Stimulated activated CD8-positive, alpha-beta memory T cell treated with anti-CD3 and anti-CD28 coated beads, Interleukin-2, amount 100 ng/mL, for 1 hour (primary cell): ENCODE measurements at places on chromosomes 3 and 15.
A peak's percentile ranks its signal among the peaks of the same experiment; 100 is the strongest.

GRCh38 chr15:70473581-70474370 lies 289.6 kb downstream of the UACA start:
- DNase-seq = no peak

- DNase-seq = no peak
Measured at GRCh38 chr3:165638034-165638433, 199.2 kb downstream of the BCHE start.

- no peak for DNase-seq
Measured at GRCh38 chr3:178274711-178275110, 261.5 kb upstream of the KCNMB2 start.

GRCh38 chr15:100043068-100043641 lies 298.6 kb downstream of the ADAMTS17 start:
- no peak for DNase-seq

DNA sequence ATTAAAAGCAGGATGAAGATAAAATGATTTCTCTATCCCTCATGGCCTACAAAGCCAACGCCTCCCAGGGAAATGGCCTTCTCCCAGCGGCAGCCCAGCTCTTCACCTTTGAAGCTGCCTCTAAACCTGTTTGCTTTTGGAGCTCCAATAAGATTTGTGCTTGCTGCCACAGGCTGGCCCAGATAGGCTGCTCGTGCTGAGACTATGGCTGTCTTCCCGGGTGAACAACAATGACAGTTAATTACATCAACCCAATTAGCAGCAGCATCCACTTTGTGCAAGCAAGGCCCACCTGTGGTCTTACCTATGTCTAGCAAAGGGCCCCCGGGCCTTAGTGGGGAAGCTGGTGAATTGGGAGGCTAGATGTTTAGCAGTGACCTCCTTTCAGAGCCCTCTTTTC lies 179.6 kb downstream of the P3H2 start:
- no peak for DNase-seq

DNA sequence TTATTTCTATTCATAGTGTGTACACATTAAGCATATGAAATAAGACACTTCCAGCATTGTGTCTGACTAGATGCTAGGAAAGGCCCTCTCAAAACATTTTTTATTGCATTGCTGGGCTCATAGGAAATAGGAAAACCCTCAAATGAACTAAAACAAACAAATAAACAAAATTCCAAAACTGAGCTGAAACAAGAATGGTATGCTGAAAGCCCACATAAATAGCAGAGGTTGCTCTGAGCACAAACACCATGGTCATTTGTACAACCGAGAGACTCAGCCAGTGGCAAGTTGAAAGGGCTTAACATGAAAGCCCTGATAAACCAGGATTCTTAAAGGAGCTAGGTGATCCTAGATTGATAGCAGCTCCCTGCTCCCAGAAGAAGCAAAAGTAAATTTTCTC lies 310.0 kb upstream of the WNT5A start:
- DNase-seq = no peak

- no peak for DNase-seq
Measured at GRCh38 chr3:32240159-32240545, 1.7 kb downstream of the CMTM8 start.

GRCh38 chr15:32743411-32744140 lies 25.8 kb downstream of the GREM1 start:
- DNase-seq = no peak

GRCh38 chr15:84955089-84955848 lies 26.4 kb upstream of the PDE8A start:
- peak; percentile 18 for DNase-seq

GRCh38 chr3:41126961-41127360 lies 72.3 kb upstream of the CTNNB1 start:
- no peak for DNase-seq

DNA sequence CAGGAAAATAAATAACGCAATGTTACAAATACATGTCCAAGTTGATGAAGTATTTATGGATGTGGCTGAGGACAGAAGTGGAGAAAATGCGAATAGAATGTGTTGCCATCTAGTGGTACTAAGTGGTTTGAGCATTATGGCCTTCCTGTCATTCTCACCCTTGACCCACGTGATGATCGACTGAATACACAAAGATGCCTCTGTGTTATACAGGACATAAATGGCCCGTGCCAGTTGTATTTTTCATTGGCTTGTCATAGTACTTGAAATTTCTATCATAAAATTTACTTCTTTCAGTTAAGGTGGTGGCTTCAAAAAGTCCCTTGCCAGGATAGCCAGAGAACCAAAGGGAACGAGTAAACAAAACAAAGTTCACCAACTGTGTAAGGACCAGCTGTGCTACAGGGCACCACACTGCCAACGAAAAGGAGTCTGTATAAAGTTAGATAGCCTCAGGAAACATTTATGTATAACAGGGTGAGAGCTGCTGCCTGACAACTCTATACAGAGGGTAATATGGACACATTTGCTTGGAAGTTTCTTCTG lies 103.7 kb downstream of the MYH15 start:
- DNase-seq = no peak

DNA sequence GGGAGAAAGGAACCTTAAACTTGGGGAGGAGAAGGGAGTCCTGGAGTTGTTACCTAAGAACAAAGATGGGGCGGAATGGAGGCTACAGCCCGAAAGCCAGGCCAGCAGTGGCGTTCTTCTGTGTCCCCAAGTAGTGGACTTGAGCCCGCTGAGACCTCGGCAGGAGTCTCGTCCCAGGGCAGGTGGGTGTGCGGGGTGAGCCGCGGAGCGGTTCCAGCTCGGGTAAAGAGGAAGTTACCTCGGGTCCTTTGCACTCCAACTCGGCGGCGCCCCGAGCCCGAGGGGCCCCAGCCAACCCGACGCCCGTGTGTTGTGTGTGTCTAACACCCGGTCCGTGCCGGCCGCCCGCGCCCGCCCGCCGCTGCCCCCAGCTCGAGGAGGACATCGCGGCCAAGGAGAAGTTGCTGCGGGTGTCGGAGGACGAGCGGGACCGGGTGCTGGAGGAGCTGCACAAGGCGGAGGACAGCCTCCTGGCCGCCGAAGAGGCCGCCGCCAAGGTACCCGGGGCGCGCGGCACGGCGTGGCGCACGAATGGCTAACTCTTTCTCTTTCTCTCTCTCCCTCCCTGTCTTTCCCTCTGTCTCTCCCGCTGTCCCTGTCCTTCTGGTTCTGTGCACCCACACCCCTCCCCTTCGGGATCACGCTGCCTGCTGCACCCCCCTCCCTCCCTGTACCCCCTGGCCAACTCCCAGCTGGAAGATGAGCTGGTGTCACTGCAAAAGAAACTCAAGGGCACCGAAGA lies 959 bp downstream of the TPM1 start:
- DNase-seq = no peak

DNA sequence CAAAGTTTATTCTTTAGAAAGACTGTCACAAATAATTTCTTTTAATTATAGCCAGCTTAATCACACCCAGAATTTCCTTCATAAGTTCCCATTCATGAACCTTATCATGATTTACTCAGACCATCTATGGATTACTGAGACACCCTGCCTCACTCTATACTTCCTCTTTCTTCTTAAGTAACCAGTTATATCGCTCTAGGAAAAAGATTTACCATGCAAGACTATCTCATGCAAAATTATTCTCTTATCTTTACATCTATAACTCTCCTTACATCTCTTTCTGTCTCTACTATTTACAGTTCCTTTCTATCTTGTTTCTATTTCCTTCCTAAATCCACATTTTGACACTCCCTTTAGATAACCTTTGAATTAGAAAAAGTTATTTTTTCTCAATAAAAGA lies 316.8 kb downstream of the POLQ start:
- DNase-seq = no peak

DNA sequence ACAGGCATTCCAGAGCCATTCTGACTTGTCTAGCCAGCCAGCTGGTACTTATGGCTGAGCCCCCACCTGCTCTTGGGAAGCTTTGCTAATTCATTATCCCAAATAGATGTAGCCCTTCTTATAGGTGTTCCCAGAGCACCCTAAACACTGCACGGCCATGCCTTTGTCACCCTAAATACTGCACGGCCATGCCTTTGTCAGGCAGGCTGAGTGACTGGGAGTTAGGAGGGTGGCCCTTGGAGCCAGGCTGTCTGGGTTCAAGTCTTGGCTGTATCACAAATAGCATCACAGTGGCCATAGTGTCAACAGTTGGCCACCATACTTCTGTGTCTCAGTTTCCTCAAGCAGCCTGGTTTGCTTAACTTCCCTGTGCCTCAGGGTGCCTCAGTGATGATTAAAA lies 292.3 kb downstream of the ADAMTS17 start:
- no peak for DNase-seq

- no peak for DNase-seq
Measured at GRCh38 chr3:168738527-168739325, 643.0 kb upstream of the GOLIM4 start.

GRCh38 chr3:130243808-130244207 lies 101.7 kb upstream of the COL6A5 start:
- DNase-seq = no peak

DNA sequence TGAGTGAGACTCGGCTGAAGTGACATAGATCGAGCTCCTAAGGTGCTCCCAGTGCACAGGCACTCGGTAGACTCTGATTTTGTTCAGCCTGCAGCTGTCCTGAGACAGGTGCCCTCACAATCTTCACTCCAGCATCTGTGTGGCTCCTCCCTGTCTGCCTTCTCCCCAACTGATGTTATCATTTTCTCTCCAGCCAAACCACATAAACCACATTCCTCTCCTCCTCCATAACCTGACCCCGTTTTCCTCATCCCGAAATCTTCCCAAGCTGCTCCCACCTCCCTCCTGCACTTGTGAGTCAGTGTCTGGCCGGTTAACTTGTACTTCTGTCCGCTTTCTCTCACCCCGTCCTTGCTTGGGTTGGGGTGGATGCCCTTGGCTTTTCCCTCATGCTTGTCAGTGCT lies 93.3 kb upstream of the HACD2 start:
- no peak for DNase-seq

GRCh38 chr3:153892126-153892525 lies 229.1 kb upstream of the ARHGEF26 start:
- DNase-seq = no peak

GRCh38 chr3:52568069-52568468 lies 31.7 kb downstream of the UQCC5 start:
- no peak for DNase-seq

- no peak for DNase-seq
Measured at GRCh38 chr3:52006017-52006819, 10.5 kb upstream of the RPL29 start.

- DNase-seq = no peak
Measured at GRCh38 chr3:109337393-109337792, at the start of gene DPPA4. Gene DPPA4 (minus strand): TSS chr3:109337546. CDS start chr3:109337517, 29 bp downstream.

GRCh38 chr3:188468662-188469061 lies 314.7 kb downstream of the LPP start:
- no peak for DNase-seq

DNA sequence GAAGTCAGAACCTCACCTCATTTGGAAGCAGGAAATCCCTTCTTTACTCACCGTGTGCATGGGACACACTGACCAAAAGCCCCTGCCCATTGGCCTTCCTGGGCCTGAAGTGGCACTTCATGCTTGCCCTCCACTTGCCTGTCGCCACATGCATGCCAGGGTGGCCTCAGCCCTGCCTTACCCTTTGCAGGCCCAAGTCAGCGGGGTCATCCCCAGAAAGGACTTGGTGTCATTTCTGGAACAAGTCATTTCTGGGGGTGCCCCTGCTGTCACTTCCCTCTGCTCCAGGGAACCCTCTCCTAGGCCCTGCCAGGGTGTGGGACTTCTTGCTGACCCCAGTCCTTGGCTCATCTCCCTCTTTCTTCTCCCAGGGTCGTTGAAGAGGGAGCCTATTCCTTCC lies 59.9 kb upstream of the CGNL1 start:
- no peak for DNase-seq

DNA sequence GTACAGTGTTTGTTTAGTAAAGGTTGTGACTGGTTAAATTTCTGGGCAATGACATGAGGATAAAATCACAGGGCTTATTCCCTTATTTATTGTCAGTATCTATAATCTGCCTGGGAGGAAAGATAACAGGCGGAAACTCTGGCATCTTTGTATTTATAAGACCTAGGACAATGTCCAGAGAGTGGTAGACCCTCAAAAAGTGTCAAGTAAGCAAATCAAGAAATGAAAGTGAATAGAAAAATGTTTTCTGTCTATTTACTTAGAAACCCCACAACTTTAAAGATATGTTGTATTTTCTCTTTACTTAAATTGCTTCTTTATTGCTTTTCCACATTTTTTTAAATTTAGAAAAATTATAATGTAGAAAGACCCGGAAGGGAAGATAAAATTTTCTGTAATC lies 544.6 kb downstream of the EDEM1 start:
- no peak for DNase-seq

DNA sequence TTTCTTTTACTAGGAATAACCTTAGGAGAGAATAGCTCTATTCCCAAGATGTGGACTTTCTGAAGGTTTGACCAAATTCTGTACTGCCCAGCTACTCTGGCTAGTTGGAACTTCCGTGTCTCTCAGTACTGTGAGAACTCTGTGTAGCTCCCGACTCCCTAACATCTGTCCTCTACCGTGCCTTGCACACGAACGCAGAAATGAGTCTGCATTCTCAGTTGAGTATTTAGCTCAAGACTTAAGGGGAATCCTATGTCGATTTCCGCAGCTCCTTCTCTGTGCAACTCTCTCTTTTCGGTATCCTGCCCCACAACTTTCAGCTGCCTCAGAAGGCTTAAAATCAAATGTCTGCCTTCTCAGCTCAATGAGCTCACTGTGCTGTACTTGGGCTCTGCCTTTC lies 86.7 kb upstream of the EPHB3 start:
- DNase-seq = no peak

GRCh38 chr15:64697911-64698369 lies 77.4 kb downstream of the RBPMS2 start:
- DNase-seq = no peak

- no peak for DNase-seq
Measured at GRCh38 chr15:70068783-70069565, 28.7 kb downstream of the TLE3 start.

GRCh38 chr15:52391069-52391468 lies 95.5 kb upstream of the MYO5C start:
- DNase-seq = no peak
